ENCODE measurements at places on chromosomes 4 and X.

DNA sequence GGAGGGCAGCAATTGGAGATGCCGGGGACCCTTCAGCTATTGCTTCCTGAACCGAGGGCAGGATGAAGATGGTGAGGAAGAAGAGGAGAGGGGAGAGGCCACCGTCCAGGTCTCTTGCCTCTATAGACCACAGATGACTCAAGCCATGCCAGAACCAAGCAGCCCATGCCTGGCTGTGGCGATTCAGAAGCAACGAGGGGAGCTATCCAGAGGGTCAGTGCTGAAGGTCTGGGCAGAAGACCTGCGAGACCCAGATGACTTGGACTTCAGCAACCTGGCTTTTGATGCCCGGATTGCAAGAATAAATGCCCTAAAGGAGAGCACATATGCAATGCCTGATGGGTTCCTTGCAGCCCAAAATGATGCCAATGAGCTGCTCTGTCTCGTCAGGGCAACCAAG is 70.2 kb upstream of the PRPS2 start:
- no peak for DNase-seq

- no peak for DNase-seq
These were observed 12.4 kb upstream of the PACRGL start for GRCh38 chr4:20687864-20688263.

DNA sequence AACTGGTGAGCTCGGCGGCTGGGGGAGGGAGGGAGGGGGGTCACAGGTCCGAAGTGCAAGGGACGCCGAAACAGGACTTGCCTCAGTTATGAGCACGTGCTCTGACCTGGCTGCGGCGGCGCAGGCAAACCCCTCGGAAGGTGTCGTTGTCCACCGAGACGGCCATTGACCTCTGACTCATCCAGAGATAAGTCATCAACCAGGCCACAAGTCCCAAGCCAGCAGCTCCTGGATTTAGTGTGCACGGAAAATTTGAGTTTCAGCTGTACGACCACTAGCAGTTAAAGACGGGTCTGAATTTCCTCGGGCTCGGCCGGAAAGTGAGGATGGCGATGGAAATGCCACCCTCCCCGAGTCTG is 674 bp downstream of the SH3D19 start:
- DNase-seq, result peak; percentile 26

- no peak for DNase-seq
These were observed 161.8 kb upstream of the LDB2 start for GRCh38 chr4:17060230-17060629.

- DNase-seq, result no peak
These were observed 173.7 kb upstream of the FAT4 start for GRCh38 chr4:125140966-125141495.

DNA sequence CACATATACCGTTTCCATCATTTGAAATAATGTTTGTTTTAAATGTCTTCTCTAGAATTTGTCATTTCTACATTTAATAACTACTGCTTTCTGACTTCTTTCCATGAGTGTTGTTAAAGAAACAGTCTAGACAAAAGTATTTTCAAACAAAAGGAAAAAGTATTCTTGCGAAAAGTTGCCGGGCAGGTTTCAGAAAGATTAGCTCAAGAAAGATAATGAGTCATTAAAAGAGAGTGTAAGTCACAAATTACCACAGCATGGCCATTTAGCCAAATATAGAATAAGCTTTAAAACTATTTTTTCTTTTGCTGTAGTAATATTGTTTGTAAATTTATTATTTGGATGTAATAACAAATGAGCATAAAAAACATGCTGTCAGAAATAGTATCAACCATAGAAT is 493.0 kb downstream of the TLL1 start:
- DNase-seq, result no peak

- peak; percentile 66 for DNase-seq
These were observed at the start of gene XIAP for GRCh38 chrX:123859846-123860838. Gene XIAP (plus strand): TSS chrX:123860053. CDS start chrX:123885663, 25,610 bp downstream.

GRCh38 chrX:111244235-111244750 is 26.0 kb downstream of the CAPN6 start:
- DNase-seq, result no peak

- DNase-seq, result no peak
These were observed 5.2 kb downstream of the HTT start for GRCh38 chr4:3079694-3080123.

GRCh38 chr4:6905516-6906445 is 3.8 kb upstream of the TBC1D14 start:
- no peak for DNase-seq

DNA sequence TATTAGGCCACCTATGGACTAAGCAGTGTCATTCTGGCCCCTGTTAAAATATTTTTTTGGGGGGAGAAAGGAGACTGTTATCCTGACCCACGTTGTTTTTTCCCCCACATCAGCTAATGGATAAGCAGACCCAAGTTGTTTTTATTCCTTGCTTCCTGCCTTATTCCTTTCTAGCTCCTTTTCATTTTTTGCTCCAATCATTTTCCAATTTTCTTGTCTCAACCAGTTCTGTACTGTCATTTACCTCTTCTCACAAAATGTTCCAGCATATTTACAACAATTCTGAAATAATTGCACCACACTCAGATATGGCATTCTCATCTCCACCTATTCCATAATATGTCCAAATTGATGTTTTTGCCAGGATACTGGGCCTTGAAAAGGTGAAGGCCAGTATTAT is 150.3 kb downstream of the NEXMIF start:
- DNase-seq, result no peak

GRCh38 chrX:24097741-24098260 is 43.0 kb downstream of the EIF2S3 start:
- no peak for DNase-seq

DNA sequence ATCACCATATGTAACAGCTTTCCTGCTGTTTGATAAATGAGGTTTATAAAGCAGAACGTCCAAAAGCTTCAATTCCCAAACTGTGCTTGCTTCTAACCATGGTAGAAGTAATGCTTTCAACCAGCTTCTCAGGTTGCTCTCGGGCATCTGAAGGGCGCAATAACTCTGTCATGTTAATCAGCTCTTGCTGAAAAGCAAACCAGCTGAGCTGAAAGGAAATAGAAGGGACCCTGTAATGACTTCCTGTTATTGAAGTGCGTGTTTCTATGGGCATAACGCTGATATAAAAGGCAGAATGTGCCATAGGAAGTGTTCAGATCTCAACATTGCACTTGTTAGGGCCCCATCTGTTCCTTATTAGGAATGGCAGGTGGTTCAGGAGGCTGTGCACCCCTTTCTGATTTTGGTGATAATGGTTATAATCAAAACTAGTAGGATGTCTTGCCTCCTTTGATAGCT is 21.2 kb downstream of the HERC3 start:
- no peak for DNase-seq
